Suppressor macrophage (primary cell): ENCODE measurements at places on chromosomes 12 and 14.

GRCh38 chr12:57628280-57629191, 4.5 kb downstream of the B4GALNT1 start:
- no peak for DNase-seq

DNA sequence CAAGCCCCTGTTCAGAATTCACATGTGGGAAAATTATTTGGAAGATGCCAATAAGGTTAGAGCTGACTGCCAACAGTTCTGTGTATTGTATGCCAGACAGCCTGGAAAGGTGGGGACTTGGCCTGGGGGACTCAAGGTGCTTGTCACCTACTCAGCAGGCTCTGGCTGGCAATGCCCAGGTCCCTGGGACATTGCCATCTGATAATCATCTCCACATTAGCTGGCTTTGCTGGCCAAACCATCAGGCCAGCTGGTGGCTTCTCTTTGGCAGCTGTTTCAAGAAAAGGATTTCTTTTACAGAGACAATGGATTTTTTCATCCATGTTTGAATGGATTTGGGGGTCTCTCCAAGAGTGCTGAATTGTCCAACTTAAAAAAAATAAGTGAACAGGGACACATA, 165.2 kb downstream of the BRMS1L start:
- DNase-seq, result no peak

GRCh38 chr12:53695152-53696145, 19.6 kb upstream of the ATP5MC2 start:
- DNase-seq, result peak; percentile 26

DNA sequence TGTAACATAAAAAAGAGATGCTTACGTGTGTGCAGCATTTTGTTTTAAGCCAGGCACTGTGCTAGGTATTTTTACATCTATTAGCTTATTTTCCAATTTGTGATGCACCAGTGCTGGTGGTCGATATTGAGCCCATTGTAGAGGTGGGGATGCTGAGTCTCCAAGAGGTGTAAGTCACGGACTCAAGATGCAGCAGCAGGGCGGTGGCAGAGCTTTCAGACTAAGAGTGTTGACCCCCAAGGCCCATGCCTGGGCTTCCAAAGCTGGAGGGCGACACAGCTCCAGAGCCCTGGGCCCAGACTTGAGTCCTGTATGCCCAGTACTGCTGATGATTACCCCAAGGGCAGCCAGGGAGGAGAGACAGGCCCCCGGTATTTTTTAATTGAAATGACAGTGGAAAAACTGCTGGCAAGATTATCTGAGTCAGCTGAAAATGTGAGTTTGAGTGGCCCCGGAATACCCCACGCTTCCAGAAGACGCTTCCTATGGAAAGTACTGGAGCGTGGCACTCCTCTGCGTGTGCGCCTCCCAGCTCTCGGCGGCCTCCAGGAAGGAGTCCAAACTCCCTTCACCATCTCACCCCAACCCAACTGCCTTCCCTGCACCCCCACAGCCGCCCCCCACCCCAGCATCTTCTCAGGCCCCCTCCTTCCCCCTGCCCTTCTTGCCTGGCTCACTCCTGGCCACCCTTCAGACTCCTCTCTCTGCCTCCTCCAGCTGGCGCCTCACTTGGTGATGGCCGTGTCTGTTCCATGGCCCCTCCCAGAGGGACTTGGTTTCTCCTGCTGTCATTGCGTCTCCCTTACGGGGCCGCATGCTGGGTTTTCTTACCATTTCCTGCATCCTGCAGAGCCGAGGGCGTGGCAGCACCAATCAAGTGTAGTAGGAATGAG, 40.7 kb downstream of the ELK3 start:
- DNase-seq, result no peak

GRCh38 chr12:100433701-100434100, 40.0 kb upstream of the NR1H4 start:
- peak; percentile 51 for DNase-seq

- DNase-seq, result peak; percentile 42
Measured at GRCh38 chr14:51167587-51168214, 72.3 kb upstream of the TMX1 start.

- no peak for DNase-seq
Measured at GRCh38 chr12:46692606-46693005, 133.2 kb downstream of the SLC38A4 start.
